ENCODE measurements at places on chromosomes 5 and 9.

GRCh38 chr5:58327289-58327688 lies 132.6 kb downstream of the PLK2 start:
- no peak for DNase-seq

GRCh38 chr9:115133649-115134048 lies 15.7 kb upstream of the TNC start:
- no peak for DNase-seq

- no peak for DNase-seq
Measured at GRCh38 chr5:159911349-159911748, 4.9 kb upstream of the ADRA1B start.

DNA sequence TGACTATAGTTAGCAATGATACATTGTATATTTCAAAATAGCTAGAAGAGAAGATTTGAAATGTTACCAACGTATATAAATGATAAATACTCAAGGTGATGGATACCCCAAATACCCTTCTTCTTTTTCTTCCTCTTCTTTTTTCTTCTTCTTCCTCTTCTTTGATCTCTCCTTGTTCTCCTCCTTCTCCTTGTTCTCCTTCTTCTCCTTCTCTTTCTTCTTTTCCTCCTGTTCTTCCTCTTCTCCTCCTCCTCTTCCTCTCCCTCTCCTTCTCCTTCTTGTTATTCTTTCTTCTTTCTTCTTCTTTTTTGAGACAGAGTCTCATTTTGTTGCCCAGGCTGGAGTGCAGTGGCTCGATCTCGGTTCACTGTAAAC lies 616 bp upstream of the SPEF2 start:
- no peak for DNase-seq

- DNase-seq: no peak
Measured at GRCh38 chr5:97554977-97555643, 372.1 kb upstream of the RIOK2 start.

- DNase-seq: no peak
Measured at GRCh38 chr5:166781737-166782136, 1509.7 kb upstream of the WWC1 start.

GRCh38 chr5:464843-465590 lies 22.0 kb downstream of the EXOC3 start:
- DNase-seq: no peak

GRCh38 chr5:169702693-169703481 lies 65.8 kb downstream of the DOCK2 start:
- DNase-seq: no peak

- no peak for DNase-seq
Measured at GRCh38 chr5:16866795-16867576, 69.1 kb downstream of the MYO10 start.

DNA sequence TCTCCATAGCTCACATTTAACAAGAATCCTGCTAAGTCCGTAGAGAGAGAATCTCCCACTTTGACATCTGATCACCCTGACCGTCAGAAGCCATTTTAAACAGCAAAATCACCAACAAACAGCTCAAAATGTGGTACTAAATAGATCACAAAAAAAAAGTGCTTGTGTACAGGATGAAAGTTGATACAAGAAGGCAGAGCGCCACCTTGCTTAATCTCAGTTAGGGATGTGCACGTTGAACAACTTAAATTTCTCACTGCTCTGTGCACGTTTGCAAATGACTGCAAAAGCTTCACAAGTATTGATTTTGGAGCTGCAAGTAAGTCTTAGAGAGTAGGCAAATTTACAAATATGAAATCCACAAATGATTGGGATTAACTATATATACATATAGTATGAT lies 63.1 kb upstream of the NREP start:
- no peak for DNase-seq

DNA sequence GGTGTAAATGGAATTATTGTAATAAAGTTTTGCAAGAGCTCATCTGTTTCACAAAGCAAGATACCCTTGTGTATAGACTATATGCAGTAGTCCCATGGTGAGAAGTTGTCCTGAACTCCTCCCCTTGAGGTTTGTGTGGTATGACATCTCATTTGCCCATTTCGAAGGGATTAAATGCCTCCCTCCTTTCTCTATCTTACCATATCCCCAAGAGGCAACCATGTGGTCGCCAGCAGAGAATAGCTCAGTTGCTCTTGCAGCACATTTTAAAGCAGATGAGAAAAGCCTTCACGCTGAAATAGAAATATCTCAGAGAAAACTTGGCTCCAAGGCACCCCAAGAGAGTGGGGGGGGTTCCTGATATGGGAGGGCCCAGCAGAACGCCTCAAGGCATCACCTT lies 4.6 kb downstream of the SEMA6A start:
- DNase-seq: no peak
